ENCODE measurements at places on chromosomes 6 and 20.

DNA sequence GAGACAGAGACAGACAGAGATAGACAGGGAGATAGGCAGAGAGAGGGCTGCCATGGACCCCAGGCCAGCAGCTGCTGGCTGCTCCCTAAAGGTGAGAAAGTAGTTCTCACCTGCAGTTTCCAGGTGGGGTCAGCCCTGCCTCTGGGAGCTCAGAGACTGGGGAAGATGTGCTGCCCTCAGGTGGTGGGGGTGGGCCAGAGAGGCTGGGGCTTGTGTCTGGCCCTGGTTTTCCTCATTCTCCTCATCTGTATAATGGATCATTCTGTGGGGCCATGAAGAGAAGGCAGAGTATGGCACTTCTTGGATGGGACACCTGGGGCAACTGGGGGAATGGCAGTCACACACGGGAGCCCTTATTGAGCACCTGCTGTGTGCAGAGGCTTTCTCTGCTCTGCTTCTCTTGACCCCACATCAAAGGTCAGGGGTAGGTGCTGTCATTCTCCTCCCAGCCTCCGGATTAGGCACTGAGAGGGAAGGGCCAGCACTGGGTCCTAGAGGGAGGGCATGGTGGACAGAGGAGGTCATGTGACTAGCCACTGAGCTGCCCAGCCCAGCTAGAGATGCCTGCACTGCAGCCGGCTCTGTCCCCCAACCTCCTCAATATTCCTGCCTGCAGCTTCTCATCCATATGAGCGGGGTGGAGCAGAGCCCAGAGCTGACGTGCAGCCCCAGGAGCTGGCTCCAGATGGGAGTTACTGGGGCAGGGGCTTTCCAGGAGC, 4.1 kb downstream of the ANGPT4 start:
- no peak for DNase-seq

DNA sequence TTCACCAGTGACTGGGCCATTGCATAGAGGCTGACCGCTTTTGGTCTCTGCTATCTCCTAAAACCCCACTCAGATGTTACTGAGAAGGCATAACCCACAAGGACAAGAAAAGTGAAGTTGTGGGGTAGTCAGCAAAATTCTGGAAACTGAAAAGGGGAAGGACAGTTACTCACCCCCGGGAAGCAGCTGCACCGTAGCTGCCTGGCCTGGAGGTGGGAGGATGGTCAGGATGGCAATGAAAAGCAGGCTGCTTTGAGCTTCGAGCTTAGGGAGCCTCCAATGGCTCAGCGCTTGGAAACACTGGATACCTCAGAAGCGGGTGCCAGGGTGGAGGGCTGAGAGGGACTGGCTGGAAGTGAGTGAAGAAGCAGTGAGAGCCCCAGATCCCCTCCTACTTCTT, 56.0 kb downstream of the KCNK5 start:
- DNase-seq, result no peak

DNA sequence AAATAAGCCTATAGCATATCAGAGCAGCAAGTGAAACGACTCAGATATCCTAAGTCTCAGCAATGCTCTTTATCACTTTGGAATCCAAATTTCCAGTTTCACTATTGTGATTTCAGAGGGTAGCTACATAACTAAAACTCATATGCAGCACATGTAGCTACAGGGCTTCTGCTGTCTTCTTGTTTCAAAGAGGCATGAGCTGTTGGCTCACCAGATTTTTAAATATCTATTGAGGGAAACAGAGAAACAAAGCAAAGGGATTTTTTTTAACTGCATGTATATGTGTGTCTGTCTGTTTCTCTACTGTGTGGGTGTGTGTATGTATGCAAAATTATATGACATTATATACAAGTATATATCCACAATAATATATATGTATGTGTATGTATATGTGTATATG, 258.4 kb downstream of the HDGFL1 start:
- no peak for DNase-seq

- DNase-seq, result no peak
These were observed 62.3 kb upstream of the NKX2-2 start for GRCh38 chr20:21575981-21576740.

DNA sequence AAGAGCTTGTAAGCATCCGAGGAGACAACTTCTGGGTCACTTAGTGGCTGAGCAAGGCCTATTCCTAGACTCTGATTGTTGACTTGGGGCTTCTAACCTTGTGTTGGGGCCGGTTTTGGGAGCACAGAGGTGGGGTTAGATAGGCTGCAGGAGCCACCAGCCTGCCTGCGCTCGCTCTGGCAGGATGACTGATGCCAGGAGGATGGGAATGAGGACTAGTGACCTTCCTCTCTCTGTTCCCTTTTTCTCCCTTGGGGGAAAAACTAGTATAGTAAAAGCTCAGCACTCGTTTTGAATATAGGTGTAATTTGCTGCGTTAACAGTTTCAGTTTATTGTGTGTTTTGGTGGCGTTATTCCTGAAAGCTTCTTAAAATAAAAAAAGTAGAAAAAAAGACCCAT, 141.5 kb downstream of the ARID1B start:
- DNase-seq, result no peak

Measured in mammary epithelial cell (primary cell).